ENCODE measurements at places on chromosomes 7 and 10. TPM values are rescaled to one million over a fixed set of nuclear protein-coding genes. Genes with fewer than 3 reads are reported as not detected.

Gene OR2A25
- not detected for total RNA-seq

Gene GJD4
- total RNA-seq, result not detected

Gene GIMAP8
- 104 TPM for total RNA-seq

Gene BEND7
- 13.9 TPM for total RNA-seq

Gene EXOSC1
- total RNA-seq, result 43.8 TPM

Gene GNAT3
- total RNA-seq, result not detected

Gene TWIST1
- 9.2 TPM for total RNA-seq

Gene OR6V1
- total RNA-seq, result not detected

Gene NUTM2A
- total RNA-seq, result 0.07 TPM

Gene PHF14
- total RNA-seq, result 34.5 TPM

Gene DCLRE1C
- 7.5 TPM for total RNA-seq

Gene GRID2IP
- 0.04 TPM for total RNA-seq

Gene ANTXRL
- total RNA-seq, result not detected

Gene CRYGN
- total RNA-seq, result not detected

Gene PHYHIPL
- not detected for total RNA-seq

Gene LGI1
- total RNA-seq, result not detected

Gene ADO
- total RNA-seq, result 17.7 TPM

Gene WEE2
- not detected for total RNA-seq

Gene ANKRD61
- total RNA-seq, result 0.07 TPM

Gene LIPK
- not detected for total RNA-seq

Gene STAG3
- 0.42 TPM for total RNA-seq

Gene TMEM26
- total RNA-seq, result 0.14 TPM

Gene GNGT1
- total RNA-seq, result not detected

Gene TMEM130
- not detected for total RNA-seq

Gene UCN3
- not detected for total RNA-seq

Gene ASB10
- total RNA-seq, result not detected

Gene PDE6C
- total RNA-seq, result not detected

Gene SPDYE8
- total RNA-seq, result not detected

Gene ANKRD2
- total RNA-seq, result 0.78 TPM

Gene SLC13A4
- not detected for total RNA-seq

Gene CRHR2
- total RNA-seq, result not detected

Gene IDI2
- not detected for total RNA-seq

Gene TMEM196
- not detected for total RNA-seq

Gene COL17A1
- 2.2 TPM for total RNA-seq

Gene EIF5AL1
- total RNA-seq, result 0.40 TPM

Gene CALCR
- not detected for total RNA-seq

Measured in pulmonary artery endothelial cell (primary cell).